Cardiac ventricle fibroblast (primary cell): ENCODE measurements at places on chromosomes 7 and 10. TPM values are rescaled to one million over a fixed set of nuclear protein-coding genes. Genes with fewer than 3 reads are reported as not detected.

The ECHDC3 gene
- total RNA-seq: 24.9 and 29.6 TPM in 2 replicates

The FGF8 gene
- total RNA-seq: not detected in 2 replicates

The TRIM50 gene
- not detected in 2 replicates for total RNA-seq

The SGCE gene
- 136 and 143 TPM in 2 replicates for total RNA-seq

The PKD1L1 gene
- 0.29 and 0.69 TPM in 2 replicates for total RNA-seq

The USP6NL gene
- total RNA-seq: 7.7 and 7.8 TPM in 2 replicates

The TUBB8 gene
- total RNA-seq: not detected in 2 replicates
